ENCODE measurements at places on chromosomes 5 and 9.

GRCh38 chr9:119905724-119906123, 536.5 kb upstream of the BRINP1 start:
- DNase-seq = no peak

DNA sequence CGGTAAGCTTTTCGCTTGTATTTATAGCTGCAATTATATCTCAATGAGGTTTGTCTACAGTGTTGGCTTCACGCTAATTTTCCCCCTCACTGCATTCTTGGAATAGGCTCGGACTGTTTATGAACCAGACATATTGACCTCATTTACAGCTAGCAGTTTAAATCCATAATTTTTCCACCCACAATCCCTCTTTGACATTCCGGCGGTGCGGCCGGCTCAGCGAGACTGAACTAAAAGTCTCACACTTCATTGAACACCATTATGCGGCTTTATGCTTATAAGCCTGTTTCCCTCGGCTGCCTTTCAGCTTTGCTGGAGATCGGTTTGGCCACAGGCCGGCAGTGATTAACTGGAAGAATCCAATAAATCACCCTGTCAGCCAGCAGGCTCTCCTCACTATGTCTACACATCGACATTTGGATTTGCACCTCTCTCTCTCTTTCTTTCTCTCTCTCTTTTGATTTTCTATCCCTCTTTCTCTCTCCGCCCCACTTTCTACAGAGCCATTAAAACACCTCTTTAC, 315.0 kb upstream of the TLE4 start:
- DNase-seq = no peak

- no peak for DNase-seq
Observed at GRCh38 chr5:137837491-137838394, 29.9 kb upstream of the MYOT start.

GRCh38 chr5:129664336-129664937, 83.5 kb upstream of the MINAR2 start:
- no peak for DNase-seq

GRCh38 chr5:126124706-126125345, 298.4 kb upstream of the GRAMD2B start:
- DNase-seq = no peak

GRCh38 chr5:143309661-143310431, 93.6 kb downstream of the NR3C1 start:
- no peak for DNase-seq

- DNase-seq = no peak
Observed at GRCh38 chr5:147485046-147485445, 24.8 kb downstream of the DPYSL3 start.

DNA sequence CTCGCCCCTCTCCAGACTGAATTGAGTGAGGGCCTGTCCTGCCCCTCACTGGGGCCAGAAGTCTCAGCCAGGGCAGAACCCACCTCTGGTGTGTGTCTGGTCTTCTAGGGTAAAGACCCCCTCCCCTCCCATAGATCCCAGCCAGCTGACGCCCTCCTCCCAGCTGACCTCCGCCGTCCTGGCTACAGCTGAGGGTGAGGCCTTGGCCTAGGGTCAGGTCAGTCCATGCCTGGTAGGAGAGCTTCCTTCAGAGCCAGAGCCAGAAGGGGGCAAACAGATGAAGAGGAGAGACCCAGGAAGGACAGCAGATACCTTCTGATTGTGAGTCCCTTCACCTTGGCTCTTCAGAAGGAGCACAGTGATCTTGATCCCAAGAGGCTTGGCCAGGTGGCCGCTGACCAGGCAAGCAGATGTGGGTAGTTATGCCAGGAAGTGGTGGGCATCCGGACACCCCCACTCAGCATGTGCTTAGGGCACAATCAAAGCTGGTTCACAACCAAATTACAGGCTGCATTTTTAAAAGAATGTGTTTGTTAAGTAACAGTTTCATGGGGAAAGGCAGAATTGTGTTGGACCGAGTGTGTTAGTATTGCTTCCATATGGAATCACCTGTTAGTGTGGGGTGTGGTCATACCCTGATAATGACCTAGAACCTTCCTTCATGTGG, 29.9 kb downstream of the JADE2 start:
- no peak for DNase-seq

DNA sequence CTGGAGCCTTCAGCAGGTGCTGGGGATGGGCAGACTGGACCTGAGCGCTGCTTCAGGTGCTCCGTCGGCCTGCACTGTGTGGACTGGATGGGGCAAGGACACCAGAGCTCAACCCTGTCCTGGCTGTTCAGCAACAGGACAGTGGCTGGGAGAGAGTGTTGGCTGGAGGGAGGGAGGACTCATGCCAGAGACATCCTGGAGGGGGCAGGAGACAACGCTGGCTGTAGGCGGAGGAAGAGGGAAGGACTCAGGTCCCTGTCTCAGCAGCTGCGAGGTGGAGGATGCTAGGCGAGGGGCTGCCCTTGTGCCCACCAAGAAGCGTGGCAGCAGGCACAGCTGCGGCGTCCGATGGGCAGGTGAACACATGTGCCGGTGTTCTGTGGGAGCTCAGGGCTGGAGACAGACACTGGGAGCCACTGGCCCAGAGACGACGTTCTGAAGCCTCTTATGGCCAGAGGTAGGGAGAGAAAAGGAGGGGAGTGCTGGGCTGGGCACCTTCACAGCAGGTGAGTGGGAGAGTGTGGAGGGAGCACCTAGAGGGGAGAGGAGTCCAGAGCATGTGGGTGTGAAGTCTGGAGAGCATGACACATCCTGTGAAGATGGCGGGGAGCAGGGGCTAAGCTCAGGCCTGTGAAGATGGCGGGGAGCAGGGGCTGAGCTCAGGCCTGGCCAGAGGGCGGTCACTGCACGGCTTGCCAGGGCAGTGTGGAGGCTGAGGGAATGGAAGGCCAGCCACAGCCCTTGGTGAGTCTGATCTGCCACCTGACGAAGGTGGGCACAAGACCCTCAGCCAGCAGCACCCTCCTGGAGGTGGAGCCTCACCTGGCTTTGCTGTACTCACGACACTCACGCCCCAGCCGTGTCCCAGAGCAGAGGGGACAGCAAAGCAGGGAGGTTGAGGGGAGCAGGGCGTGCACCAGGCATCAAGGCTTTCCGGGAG, 79.1 kb upstream of the FCN1 start:
- no peak for DNase-seq

GRCh38 chr9:31335529-31336234, 1048.8 kb upstream of the ACO1 start:
- DNase-seq = no peak

- no peak for DNase-seq
Observed at GRCh38 chr5:107218457-107219193, 452.1 kb downstream of the EFNA5 start.

GRCh38 chr5:125006011-125006685, 259.7 kb upstream of the ZNF608 start:
- DNase-seq = no peak

GRCh38 chr9:113941526-113941925, 65.4 kb downstream of the ZNF618 start:
- DNase-seq = no peak

GRCh38 chr9:37564916-37565315, 11.3 kb downstream of the FBXO10 start:
- DNase-seq = no peak

GRCh38 chr9:127921557-127922120, 4.8 kb upstream of the ST6GALNAC4 start:
- DNase-seq = peak; percentile 78

GRCh38 chr9:114072184-114073140, 5.6 kb downstream of the AMBP start:
- peak; percentile 37 for DNase-seq

DNA sequence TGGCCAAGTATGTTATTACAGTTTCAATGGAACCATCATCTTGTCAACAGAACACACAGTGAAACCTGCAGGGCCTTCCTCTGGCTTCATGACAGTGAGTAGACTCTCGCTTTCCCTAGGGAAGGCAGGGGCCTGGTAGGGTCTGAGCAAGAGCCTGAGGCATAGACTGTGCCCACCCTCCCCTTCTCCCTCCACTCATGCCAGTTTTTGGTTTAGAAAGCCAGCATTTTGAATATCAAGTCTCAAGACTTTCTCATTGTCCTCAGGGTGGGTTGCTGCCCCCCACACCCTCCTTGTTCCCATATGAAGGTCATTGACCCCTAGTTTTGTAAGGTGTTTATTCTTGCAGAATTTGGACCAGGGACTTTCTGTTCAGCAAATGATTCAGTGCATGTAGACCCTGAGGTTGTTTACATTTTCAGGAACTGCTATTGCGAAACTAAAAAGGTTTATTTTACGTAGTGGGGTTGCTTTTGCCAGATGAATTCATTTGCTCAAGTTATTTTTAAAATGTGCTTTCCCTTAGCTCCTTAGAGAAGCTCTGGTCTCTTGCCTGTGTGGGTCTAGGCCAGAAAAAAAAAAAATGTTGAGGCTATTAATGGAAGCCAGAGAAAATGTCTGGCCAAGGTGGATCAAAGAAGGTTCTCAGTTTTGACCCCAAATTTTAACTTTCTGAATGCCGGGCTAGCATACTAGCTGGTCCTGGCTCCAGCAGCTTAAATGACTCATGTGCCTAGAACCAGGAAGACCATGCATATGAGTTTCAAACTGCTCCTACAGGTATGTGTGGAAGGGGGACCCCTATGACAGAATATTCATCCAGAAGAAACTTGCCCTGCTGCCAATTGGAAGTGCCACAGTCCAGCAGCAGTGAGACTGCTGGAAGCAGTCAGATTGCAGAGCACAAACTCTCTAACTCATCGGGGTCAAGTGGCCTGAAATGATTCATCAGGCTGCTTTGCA, 10.1 kb upstream of the MOB3B start:
- no peak for DNase-seq

DNA sequence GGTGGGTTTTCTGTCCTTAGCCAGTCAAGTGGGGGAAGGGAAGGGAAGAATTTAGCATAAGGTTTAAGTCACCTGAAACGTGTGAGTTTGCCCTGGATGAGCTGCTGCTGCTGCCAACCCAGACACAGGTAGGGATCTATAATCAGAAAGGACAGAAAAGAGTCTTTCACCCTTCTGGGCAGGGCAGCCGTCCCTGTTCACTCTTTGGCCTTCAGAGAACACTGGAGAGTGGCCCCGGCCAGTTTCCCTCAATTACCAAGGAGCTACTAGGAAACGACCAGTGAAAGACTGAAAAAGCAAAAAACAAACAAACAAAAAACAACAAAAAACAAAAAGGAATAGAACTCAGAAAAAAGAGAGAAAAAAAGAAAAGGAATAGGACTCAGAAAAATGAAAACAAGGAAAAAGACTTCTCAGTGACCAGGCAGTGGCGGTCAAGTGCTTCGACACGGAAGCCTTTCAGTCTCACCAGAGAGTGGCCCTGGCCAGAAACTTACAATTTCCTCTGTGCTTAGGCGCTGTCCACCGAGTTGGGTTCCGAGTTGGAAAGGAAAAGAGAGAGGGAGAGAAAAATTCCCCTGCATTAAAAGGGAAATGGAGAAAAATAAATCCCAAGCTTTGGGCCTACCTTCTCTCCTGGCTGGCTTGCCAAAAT, 2.5 kb upstream of the GM2A start:
- DNase-seq = no peak

DNA sequence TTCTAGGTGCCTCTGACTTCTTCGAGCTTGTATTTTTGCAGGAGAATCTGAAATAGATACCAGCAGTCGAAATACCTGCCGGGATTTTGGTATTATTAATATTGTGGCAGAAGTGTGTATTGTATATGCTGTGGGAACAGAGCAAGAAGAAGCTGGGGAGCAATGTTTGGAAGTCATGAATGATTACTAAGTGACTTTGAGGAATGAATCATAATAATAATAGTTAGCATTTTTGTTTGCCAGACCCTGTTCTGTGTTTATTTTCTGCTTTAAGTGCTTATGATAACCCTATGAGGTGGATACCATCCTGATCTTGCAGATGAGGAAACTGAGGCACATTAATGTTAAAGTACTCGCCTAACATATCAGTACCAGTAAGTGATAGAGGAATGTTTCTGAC, 32.4 kb downstream of the RAB24 start:
- no peak for DNase-seq

DNA sequence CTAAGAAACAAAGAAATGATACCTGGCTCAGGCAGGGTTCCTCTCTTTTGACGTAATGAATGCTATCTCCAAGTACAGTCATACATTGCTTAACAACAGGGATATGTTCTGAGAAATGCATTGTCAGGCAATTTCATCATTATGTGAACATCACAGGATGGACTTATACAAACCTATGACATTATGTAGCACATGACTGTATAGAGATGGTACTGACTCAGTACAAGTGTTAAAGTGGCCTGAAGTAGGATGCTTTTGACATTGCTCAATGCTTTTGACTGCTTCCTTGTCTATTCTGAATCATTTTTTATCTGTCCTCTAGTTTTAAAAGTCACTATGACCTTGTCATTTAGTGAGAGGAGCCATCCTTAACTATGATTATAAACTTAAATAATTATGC, 147.6 kb downstream of the NR2F1-AS1 start:
- no peak for DNase-seq

GRCh38 chr5:144336191-144336961, 165.7 kb downstream of the KCTD16 start:
- no peak for DNase-seq

GRCh38 chr5:2241842-2242241, 359.1 kb upstream of the IRX4 start:
- DNase-seq = no peak

DNA sequence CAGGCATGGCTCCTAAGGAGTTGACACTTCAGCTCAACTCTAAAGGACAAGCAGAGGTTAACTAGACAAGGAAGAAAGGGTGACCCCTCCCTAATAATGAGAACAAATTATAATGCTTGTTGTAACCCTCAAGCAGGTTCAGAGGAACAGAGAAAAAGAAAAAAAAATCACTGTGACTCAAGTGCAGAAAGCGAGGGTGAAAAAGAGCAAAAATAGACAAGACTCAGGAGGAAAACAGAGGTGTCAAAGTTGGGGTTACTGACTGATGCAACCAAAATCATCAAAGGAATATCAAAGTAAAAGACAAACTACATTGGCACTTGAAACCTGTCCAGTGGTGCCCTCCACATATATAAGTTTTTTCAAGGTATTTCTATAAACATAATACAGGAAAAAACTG, 28.4 kb downstream of the FBXW11 start:
- no peak for DNase-seq

- DNase-seq = no peak
Observed at GRCh38 chr9:137907776-137908175, 30.2 kb downstream of the CACNA1B start.

DNA sequence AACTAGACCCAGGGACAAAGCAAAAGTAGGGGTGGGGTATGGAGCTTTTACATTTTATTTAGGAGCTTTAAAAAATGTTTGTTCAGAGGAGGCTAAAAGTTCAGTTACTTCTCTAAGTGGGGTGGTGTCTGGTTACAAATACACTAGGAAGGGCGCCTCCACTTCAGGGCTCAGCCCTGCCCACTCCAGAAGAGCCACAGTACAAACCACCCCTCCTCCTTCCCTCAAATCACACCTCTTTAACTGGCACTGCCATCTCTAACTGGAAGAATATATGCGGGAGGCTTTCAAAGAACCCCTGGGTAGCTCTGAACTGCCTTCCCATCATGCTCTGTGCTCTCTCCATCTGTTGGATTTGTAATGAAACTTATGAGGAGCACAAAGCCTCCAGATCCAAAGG, 98.8 kb upstream of the NFIB start:
- no peak for DNase-seq

- no peak for DNase-seq
Observed at GRCh38 chr9:73038089-73038509, 85.2 kb upstream of the ALDH1A1 start.

Measured in heart left ventricle (tissue), 16 donors.